HL-60 (cell line): ENCODE measurements at places on chromosomes 16 and 17.

DNA sequence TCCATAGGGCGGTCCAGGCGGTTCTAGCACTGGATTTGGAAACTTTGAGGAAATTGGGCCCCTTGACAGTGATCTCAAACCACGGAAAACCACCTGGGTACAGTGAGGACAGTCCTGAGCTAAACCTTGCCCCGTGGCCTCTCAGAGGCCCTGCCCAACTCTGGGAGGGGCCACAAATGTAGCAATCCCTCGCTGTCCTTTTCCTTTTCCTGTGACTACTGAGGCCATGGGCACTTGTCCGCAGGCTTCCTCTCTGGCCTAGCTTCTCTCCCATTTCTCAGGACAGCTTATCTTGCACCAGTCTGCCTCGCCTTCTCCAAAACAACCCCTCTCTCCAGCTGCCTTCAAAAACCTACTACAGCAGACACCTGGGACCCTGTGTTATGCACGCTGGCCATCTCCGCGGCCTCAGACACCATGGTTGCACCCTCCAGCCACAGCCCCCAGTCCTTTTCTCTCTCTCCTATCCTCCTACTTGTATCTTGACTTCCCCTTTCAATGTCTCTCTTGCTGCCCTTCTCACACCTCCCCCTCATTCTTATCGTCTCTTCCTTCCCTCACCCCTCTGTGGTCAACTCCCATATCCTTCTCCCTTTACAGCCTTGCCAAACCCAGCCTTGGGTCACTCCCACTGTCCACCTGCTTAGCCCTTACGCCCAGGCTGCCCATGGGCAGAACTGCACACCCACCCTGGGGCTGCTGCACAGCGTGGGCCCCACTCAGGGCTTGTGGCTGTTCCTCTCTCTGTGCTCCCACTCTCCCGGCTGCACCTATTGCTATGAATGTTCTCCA lies 7.6 kb downstream of the SCPEP1 start:
- peak; percentile 69 for DNase-seq

DNA sequence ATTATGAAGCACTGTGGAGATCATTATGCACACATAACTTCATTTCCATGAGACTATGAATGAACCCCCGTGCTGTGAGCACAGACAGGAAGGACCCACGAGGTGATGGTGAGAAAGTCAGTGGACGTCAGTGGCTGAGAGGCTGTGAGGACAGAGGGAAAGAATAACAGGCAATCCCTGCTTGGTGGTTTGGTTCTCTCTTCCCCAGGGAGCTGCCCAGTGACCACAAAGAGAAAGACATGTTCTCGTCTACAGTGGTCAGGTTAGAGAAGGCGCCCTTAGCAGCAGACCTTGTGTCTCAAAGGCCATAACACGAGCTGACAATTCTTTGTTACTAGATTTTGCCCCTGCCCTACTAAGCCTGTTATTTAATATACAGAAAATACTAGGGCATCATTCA lies 609.2 kb downstream of the TOX3 start:
- DNase-seq, result no peak

DNA sequence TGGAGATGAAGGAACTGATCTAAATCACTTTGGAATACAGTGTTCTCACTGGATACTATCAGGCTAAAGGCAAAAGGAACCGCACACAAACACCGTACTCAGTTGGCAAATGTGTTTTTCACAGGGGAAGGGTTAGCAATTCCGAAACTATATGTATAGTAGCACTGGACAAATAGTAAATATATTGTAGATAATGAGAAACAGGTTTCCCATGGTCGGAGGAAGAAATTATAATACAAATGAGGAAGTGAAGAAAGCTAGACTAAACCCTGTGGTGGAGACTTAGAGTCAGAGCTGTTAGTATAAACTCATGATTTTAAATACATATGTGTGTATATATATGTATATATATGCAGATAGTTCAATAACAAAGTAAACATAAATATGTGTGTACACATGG lies 414.1 kb upstream of the SALL1 start:
- no peak for DNase-seq

DNA sequence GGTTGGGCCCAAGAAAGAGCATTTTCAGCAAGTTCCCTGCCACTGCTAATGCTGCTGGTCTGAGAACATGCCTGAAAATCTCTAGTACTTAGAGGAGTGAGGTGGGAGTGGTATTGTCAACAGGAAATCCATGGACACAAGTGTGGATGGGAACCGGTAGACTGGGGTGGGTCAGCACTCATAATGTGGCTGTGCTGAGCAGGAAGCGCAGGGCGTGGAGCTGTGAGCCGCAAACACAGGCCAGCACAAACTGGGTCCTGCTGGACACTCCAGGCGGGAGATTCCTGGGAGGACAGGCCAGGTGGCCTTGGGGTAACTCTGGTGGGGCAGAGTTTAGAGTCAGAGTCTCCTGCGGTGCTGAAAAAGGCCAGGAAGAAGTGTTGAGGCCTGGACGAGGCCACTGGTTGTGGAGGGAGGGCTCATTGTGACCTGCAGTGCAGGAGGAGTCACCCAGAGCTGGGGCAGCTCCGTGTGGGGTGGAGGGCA lies 62.6 kb downstream of the BANP start:
- no peak for DNase-seq

DNA sequence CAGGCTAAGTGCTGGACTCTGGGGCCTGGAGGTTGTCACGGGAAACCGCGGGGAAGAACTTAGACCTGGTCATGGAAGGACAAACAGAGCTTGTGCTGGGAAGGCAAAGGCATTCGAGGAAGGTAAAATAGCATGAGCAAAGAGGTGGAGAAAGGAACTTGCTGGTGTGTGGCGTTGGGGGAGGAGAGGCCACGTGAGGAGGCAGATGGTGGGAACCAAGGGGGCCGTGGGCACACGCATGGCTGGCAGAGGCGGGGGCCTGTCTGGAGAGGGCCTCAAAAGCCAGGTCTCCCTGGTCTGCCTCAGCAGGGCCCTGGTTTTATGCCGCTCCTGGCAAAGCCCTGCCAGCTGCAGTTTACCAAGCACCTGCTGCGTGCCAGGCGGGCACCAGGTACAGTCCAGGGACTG lies 15.3 kb downstream of the CORO7 start:
- no peak for DNase-seq

- DNase-seq, result no peak
Measured at GRCh38 chr16:53766304-53767016, 62.5 kb downstream of the FTO start.

GRCh38 chr16:88769617-88770460 lies 15.2 kb downstream of the PIEZO1 start:
- peak; percentile 14 for DNase-seq

DNA sequence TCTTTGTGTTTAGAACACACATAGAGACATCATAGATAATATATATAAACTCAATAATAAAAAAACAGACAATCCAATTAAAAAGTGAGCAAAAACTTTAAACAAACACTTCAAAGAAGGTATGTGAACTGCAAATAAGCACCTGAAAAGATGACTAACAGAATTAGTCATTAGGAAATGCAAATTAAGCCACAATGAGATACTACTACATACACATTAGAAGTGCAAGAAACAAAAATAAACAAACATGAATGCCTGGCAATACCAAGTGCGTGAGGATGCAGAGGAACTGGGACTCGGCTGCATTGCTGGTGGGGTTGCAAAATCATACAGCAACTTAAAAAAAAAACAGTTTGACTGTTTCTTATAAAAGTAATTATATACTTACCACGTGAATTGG lies 799.0 kb downstream of the KCNJ2 start:
- DNase-seq, result no peak
